ENCODE measurements at places on chromosomes 2 and 18.

DNA sequence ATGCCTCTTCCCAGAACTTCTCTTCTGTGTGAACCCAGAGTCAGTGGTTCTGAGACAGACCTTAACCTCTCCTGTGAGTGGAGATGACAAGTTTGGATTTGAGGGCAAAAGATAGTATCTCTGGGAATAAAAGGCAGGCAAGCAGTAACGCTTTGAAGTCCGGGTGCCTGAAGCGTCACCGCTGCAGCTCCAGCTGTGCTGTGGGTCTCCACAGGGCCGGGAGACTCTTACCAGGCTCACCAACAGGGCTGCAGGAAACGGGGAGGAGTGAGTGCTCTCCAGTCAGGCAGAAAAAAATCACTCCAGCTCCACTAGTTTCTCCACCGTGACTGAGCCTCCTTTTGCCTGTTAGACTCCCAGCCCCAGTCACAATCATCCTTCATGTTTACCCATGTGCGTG is 79.7 kb upstream of the MAP4K4 start:
- no peak for DNase-seq

- DNase-seq, result no peak
Observed at GRCh38 chr2:143471550-143471949, 342.3 kb downstream of the ARHGAP15 start.

DNA sequence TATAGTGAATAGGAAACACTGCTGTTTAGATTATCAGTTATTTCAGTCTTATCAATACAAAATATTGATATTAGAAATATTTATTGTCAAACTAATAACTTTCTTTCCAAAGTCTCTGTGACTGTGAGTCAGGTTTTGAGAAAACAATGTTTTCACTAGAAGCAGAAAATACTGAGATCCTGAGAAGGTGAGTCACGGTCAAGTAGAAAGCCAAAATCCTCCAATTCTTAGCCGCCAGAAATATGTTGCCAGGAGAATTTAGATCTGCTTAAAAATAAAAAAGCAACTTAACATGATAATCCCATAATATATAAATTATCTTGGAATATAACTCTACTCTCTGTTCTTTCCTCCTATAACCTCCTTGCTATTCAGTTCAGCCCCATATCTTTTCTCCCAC is 181.9 kb upstream of the NRXN1 start:
- no peak for DNase-seq

GRCh38 chr2:238173692-238174091 is 14.9 kb downstream of the ERFE start:
- DNase-seq, result no peak

DNA sequence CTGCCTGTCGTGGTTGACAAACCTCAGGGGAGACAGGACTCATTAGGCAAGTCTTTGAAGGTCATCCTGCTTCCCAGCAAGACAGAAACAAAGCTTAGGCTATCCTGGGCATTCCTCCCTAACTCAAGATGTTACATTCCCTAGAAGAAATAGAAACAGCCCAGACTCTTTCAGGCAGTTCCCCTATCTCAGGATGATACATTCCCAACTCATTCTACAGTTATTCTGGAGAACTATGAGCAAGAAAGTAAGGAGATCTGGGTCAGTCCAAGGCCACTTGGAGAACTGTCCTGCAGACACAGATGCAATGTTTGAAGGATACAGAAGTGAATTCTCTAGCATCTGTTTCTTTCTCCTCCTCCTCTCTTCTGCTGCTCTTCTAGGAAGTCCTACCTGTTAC is 220.1 kb upstream of the NCKAP5 start:
- no peak for DNase-seq

- no peak for DNase-seq
Observed at GRCh38 chr2:199929262-199929661, 18.2 kb downstream of the C2orf69 start.

DNA sequence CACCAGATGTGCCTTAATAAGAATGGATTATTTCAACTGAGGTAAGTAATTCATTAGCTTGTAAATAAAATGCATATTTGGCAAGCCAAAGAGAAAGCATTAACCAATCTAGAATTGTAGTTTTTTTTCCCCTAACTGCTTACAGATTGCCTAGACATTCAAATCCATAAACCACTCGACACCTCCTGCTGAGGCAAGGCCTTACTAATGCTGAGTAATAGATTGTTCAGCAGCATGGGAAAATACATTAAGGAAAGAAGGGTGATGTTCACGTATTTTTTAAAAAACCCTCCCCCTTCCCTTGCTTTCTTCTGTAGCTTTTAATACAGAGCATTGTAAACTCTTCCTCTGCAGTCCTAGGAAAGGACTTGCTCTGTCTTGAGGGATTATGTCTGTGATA is 17.0 kb upstream of the LINC00305 start:
- DNase-seq, result no peak
